ENCODE measurements at places on chromosomes 2 and 18.

GRCh38 chr2:233410196-233410760 lies 56.0 kb downstream of the DGKD start:
- DNase-seq = no peak

DNA sequence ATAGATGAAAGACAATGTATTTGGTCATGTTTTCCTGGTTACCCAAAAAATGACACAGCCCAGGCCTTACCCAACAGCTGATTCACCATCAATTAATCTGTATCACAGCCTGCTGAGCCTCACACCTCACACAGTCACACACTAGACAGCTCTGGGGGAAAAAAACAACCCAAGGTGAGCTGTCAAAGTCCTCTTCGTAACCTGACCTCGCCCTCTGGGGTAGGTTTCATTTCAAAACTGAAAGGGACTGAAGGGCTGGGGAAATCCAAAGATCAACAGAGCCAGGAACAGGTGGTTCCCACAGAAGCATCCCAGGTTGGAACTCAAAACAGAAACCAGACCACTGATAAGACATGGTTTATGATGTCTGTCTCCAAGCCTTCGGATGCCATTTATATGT lies 18.2 kb upstream of the PCBP1 start:
- DNase-seq = no peak

DNA sequence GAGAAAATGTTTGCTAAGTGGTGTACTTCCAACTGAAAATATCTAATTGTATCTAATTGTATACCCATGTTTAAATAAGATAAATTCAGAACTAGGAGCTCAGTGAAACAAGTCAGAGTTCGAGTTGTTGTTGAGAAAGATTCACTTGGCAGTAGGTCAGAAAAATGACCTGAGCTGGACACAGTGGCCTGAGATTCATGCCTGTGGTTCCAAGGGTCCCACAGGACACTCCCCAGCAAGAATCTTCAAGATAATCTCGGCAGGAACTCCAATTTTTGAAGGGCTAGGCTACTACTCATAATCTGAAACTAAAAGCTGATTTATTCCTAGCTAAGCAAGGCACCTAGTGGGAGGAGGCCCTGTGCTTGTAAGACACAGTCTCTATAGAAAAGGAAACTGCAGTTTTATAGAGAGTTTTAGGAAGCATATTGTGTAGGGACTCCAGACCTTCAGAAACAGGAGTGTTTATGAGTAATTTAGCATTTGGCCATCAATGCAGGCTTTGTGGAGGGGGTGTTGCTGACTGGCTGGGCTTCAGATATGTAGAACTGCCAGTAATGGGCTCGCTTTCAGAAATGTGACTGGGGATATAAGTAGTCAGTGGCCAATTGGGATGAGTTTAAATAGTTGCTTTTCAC lies 43.2 kb downstream of the SP140 start:
- DNase-seq = no peak

DNA sequence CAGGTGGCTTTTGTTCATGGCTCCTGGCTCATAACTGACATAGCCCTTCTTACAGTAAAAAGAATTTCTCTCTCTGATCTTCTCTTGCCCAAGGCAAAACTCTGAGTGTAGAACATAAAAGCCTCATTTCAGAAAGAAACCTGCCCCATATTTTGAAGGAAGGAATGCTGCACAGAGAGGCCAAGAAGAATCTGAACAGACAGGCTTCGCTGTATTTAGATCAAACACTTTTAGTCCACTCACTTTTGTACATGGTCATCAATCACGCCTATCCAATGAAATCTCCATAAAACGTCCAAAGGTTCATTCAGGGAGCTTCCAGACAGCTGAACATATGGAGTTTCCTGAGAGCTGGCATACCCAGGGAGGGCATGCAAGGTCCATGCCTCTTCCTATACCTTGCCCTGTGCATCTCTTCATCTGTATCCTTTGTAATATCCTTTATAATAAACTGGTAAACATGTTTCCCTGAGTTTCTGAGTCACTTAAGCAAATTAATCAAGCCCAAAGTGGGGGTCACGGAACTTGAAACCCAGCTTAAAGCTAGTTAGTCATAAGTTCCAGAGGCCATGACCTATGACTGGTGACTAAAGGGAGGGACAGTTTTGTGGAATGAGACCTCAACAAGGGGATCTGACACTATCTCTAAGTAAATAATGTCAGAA lies 62.5 kb upstream of the TMEM247 start:
- DNase-seq = no peak

DNA sequence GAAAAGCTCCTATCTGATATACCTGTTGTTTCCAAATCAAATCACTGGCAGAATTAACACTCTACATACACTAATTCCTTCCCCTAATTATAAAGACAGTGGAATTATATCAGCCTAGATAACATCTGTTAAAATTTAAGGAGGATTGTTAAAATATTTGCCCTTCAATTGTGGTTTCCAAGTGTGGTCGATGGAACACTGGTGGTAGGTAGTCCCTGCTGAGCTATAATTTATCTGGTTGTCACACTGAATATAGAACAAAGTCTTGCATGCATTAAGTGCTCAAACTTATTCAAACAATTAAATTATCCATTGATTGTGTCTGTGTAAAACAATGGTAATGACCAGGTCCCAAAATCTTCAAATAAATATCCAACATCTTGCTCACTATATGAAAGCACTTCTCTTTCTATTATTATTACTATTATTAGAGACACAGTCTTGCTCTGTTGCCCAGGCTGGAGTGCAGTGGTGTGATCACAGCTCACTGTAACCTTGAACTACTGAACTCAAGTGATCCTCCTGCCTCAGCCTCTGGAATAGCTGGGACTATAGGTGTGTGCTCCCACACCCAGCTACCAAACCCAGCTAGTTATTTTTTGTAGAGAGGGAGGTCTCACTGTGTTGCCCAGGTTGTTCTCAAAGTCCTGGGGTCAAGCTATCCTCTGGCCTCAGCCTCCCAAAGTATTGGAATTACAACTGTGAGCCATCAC lies 12.0 kb downstream of the CDH2 start:
- DNase-seq = no peak

DNA sequence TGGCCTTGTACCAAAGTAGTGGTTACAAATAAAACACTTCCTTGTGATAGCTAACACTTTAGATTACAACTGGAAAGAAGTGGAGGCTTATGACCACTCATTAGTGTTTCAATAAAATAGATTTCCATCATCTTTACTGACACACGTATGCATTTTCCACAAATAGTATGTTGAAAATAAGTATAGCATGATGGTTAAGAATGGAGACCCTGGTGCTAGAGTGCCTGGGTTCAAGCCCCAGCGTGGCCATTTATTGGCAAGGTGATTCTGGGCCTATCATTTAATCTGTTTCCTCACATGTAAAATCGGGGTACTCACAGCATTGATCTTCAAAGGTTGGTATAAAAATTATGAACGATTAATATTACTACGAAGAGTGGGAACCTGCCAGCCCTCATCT lies 54.5 kb downstream of the RAPH1 start:
- DNase-seq = no peak

GRCh38 chr2:197081294-197081693 lies 154.8 kb upstream of the PGAP1 start:
- no peak for DNase-seq

GRCh38 chr18:74856434-74856833 lies 258.8 kb downstream of the ZNF407 start:
- no peak for DNase-seq

DNA sequence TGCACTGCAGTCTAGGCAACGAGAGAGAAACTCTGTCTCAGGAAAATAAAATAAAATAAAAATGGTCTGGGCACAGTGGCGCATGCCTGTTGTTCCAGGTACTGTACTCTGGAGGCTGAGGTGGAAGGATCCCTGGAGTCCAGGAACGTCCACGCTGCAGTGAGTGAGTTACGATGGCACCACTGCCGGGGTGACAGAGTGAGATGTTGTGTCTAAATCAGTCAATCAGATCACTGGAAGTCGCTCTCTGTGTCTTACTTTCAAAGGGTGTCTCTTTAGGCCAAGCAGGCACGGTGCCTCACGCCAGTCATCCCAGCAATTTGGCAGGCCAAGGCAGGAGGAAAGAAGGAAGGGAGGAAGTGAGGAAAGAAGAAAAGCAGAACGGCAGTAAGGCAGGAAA lies 112.2 kb upstream of the ANKRD30BL start:
- DNase-seq = no peak

DNA sequence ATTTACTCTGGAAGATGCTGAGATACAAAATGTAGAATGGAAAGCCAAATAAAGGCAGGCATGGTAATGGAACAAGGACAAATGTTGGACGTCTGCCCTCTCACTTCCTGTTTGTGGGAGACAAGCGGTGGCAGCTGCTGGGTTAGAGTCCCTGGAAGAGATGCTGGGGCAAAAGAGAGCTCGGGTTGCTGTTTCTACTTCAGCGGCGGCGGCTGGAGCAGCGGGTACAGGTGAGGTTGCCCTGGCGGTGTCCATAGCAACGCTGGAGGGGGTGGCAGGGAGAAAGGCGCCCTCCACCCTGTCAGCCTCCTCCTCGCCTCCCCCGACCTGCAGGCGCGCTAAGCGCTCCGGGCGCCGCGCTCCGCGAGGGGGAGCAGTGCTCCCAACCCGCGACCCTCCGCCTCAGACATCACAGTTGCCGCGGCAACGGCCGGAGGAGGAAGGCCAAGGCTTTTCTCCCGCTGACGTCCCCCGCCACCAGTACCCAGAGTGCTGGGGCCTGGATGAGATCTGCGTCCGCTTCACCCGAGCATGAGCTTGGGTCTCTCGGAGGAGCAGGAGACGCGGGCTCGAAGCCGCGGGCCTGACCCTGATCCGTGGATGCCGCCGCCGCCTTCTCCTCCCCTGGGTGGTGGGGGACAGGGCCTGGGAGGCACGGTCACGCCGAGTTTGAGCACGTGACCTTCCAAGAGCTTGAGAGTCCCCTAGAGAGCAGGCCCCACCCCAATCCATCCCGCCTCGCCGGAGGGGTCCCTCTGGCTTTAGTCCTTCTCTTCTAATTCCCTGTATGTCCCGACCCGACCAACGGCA lies 65.6 kb downstream of the NOL4 start:
- no peak for DNase-seq

- no peak for DNase-seq
Measured at GRCh38 chr2:64142741-64143168, 1.5 kb downstream of the PELI1 start.

DNA sequence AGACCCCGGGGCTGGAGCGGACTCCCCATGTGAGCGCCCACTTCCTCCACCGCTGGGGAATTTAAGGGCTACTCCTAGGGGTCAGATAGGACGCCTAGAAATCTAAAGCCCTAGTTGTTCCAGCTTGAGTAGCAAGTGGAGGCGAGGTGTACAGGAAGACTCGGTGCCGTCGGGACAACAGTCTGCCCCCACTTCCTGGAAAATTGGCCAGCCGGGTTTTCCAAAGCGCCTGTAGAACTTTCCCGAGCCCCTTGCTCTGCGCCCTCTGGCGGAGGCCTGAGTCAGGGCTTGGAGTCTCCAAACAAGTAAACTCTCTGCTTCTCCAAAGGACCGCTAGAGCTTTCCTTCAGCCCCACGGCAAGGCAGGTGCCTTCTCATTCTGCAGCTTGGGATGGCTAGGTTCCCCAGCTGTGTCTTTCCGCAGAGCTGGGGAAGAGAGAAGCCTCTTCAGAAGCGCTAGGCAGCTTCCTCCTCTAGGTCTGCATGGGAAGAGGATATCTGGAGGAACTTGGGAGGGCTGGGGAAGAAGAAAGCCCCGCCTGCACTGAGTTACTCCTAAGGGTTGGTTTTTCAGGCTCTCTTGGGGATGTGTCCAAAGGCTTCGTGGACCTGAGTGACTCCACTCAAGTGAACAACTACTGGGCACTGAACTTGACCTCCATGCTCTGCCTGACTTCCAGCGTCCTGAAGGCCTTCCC lies 681 bp downstream of the SPR start:
- DNase-seq = no peak

- no peak for DNase-seq
Measured at GRCh38 chr2:217798743-217799562, 203.8 kb downstream of the TNS1 start.

GRCh38 chr2:95106081-95106480 lies 15.5 kb downstream of the MRPS5 start:
- DNase-seq = no peak

DNA sequence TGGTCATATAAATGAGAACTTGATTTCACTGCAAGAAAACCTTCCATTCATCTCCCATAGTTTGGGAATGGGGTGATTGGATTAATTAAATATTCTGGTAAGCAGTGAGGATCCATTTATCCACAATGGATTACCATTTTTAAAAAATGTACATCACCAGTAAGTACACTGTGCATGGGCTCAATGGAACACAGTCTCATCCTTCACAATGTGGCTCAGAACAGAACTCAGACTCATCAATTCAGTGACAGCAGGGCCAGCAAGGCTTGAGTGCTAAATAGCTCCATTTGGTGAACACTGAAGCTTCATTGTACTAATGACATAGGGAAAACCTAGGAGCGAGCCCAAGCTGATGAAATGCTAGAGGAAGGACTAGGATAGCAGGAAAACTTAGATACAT lies 223.8 kb downstream of the CMPK2 start:
- DNase-seq = no peak

GRCh38 chr2:156380117-156380645 lies 47.7 kb upstream of the NR4A2 start:
- DNase-seq = no peak

- DNase-seq = no peak
Measured at GRCh38 chr2:85091838-85092237, 41.4 kb upstream of the TCF7L1 start.

GRCh38 chr2:110818767-110819481 lies 86.6 kb downstream of the ACOXL start:
- DNase-seq = no peak
